ENCODE measurements at places on chromosomes 16 and 17.

DNA sequence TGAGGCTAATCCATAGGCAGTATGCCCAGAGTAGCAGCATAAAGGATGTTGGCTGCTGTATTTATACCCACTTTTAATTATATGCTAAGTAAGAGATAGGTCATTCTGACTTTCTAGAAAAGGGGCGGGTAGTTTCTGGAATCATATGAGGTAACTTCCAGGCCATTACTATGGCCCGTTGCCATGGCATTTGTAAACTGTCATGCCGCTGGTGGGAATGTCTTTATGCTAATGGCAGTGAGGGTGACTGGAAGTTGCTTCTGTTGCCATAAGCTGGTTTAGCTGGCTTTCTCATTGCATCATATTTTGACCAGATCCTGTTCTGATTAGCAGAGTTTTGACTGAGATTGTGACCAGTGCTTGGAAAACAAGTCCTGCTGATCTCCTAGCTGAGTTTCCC lies 929.6 kb upstream of the CDH8 start:
- no peak for DNase-seq

GRCh38 chr17:50908860-50909764 lies 43.0 kb upstream of the TOB1 start:
- DNase-seq = peak; percentile 43

GRCh38 chr17:17440010-17440843 lies 36.6 kb upstream of the MED9 start:
- peak; percentile 79 for DNase-seq

DNA sequence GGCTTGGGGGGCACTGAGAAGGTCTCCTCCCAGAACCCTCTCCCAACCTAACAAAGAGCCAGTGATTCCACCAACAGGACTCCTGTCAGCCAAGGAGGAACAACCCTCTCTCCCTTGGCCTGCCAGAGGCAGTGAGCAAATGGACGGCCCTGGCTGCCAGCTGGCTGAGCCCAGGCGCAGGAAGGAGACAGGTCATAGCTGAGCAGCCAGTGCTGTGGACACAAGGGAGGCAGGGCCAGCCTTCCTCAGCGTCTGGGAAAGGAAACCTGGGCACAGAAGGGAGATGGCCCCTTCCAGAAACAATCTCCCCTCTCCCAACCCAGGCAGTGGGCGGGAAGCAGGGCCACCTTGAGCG lies 2.1 kb downstream of the MPO start:
- no peak for DNase-seq

DNA sequence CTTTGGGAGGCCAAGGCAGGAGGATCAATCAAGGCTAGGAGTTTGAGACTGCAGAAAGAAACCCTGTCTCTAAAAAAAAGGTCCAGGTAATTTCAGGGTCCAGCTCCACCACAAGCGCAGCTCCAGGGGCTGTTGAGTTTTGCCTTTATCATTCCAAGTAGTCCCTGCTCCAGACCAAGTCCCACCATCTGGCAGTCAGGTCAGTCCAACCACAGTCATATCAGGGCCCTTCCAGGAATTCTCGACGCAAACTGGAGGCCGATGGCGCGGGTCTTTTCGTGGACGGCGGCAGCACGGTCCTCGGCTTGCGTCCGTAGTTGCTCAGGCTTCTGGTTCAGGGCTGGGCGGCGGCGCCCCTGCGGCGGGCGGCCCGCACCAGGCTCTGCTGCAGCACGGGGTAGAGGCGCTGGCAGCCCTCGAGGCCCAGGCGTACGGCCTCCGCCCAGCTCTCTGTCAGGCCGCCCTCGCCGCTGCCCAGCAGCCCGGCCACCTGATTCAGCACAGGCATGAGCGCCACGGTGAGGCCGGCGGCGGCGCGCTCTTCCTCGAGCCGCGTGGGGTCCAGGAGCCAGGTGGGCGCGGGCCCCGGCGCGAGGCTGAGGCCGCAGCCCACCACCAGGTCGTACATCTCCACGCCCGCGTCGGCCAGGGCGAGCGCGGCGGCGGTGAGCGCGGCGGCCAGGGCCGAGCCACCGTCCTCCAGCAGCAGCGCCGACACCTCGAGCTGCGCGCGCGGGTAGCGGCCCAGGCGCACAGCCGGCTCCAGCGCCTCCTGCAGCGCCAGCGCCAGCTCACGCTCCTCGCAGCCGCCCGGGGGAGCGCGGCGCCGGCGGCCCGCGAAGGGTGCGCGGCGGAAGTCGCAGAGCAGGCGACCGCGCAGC lies 752 bp downstream of the EXOSC6 start:
- peak; percentile 40 for DNase-seq

DNA sequence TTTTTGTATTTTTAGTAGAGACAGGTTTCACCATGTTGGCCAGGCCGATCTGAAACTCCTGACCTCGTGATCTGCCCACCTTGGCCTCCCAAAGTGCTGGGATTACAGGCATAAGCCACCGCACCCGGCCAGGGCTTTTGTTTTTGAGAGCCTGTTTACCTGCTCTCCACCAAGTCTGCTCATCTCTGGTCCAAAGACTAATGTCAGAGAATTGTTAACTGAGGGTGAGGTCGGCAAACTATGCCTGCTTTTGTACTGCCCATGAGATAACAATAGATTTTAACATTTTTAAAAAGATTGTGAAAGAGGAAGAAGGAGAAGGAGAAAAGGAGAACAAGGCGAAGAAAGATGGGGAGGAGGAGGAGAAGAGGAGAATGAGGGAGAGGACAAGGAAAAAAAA lies 26.0 kb downstream of the TMEM238L start:
- no peak for DNase-seq

DNA sequence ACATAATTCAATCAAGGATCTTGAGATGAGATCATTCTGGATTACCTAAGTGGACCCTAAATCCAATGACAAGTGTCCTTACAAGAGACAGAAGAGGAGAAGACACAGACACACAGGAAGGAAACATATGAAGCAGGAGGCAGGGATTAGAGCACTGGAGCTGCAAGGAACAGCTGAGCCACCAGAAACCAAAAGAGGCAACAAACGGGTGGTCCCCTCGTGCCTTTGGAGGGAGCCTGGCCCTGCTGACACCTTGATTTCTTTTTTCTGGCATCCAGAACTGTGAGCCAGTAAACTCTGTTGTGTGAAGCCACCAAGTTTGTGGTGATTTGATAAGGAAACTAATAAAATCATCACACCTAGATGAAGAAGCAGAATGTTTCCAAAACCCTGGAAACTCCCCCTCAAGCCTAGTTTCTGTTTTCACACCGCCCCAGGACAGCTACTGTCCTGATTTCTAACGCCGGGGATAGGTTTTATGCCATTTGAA lies 115.2 kb downstream of the PITPNC1 start:
- no peak for DNase-seq

DNA sequence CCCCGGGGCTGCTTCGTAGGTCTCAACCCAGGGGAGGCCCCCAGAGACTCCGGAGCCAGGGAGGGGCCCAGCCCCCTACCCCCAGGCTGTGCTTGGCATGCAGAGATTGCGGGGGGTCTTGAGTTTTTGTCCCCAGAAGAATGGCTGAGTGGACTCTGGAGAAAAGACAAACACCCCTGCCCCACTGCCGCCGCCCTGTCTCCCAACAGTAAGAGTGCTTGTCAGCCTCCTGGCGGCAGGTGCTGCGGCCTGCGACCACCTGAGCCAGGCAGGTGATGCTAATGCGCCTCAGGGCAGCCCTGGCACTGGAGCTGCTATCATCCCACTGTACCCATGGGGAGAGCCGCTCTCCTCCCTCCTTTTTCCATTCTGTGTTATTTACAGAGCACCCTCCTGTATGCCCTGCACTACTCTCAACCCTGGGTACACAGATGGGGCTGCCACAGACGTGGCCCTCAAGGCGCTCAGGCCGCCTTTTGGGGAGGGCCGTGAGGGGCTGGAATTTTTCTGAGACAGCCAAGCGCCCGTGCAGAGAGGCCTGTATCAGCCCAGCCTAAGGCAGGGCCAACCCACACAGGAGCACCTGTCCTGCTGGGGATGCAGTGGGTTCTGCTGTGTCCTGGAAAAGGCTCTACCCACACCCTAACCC lies 2.6 kb upstream of the IL17C start:
- DNase-seq = no peak

DNA sequence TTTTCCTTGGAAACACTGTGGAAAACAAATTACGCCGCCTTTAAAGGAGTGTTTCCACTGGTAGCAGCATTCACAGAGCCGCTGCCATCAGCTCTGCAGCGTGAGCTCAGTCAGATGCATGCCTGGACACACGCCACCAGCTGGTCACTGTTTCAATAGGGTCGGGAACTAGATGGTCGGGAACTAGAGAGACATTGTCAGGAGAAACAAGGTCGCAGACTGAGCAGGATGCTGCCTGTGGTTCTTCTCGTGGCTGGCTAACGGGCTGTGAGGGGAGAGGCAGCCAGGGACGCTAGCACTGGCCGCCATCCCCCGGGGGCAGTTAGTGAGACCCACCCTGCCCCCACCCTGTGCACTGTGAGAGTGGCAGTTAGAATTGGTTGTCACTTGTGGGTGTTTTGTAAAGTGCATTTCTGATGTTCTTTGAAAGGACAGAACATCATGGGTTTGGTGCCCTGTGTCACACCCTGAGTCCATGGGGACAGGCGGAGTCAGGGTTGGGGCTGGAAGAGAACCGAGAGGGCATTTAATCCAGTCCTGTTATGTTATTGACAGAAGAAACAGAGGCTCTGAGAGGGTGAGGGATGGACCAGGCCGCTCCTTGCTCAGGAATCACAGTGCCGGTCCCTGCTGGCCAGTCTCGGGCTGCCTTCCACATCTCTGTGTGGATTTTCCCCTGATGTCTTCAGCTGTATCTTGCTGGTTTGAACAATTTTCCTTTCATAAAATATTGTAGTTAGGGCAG lies 86.3 kb downstream of the SPECC1 start:
- DNase-seq = peak; percentile 84

DNA sequence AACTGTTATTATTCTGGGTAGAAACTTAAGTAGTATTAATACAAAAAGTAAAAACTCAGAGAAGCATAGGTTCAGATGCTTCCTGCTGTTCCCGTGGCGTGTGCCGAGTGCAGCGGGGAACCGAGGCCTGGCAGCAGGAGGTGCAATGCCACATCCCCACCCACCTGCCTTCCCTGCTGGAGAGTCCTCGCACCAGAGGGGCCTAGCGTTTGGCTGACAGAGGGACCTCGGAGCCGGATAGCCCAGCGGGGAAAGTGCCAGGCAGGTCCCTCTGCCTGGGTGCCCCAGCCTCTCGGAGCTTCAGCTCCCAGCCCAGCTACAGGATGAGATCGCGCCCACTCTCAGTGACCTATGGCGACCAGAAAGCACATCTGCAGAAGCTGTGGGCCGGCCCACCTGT lies 169.6 kb upstream of the GSE1 start:
- no peak for DNase-seq

- DNase-seq = no peak
Observed at GRCh38 chr17:57623620-57624019, 121.5 kb downstream of the CCDC182 start.

- DNase-seq = no peak
Observed at GRCh38 chr16:67661886-67662652, 1.3 kb downstream of the PARD6A start.

DNA sequence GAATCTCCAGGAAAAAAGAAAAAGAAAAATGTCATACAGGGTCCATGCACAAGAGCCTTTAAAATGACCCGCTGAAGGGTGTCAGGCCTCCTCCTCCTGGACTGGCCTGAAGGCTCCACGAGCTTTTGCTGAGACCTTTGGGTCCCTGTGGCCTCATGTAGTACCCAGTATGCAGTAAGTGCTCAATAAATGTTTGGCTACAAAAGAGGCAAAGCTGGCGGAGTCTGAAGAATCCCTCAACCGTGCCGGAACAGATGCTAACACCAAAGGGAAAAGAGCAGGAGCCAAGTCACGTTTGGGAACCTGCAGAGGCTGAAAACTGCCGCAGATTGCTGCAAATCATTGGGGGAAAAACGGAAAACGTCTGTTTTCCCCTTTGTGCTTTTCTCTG lies 845 bp downstream of the STH start:
- no peak for DNase-seq

GRCh38 chr16:85965125-85965524 lies 66.2 kb downstream of the IRF8 start:
- DNase-seq = no peak

GRCh38 chr16:78640886-78641285 lies 541.4 kb downstream of the WWOX start:
- peak; percentile 62 for DNase-seq

GRCh38 chr17:2063261-2064146 lies 8.6 kb downstream of the HIC1 start:
- peak; percentile 66 for DNase-seq

- DNase-seq = no peak
Observed at GRCh38 chr17:68542698-68543463, 30.7 kb downstream of the PRKAR1A start.

- peak; percentile 64 for DNase-seq
Observed at GRCh38 chr17:14845591-14846281, 419.4 kb downstream of the PMP22 start.

GRCh38 chr17:50468304-50469207 lies at the start of gene CHAD:
Gene CHAD, minus strand, starts transcription at chr17:50468880. Its CDS starts 67 bp downstream, at chr17:50468813.
- no peak for DNase-seq
